Stimulated activated CD8-positive, alpha-beta memory T cell treated with anti-CD3 and anti-CD28 coated beads, Interleukin-7, amount 100 ng/mL, for 1 hour (primary cell): ENCODE measurements at places on chromosomes 7 and 10.

GRCh38 chr10:111953949-111954348 lies 229.6 kb downstream of the GPAM start:
- DNase-seq: no peak

GRCh38 chr10:22682237-22683139 lies 31.9 kb downstream of the PIP4K2A start:
- no peak for DNase-seq

GRCh38 chr10:58348571-58349033 lies 13.8 kb downstream of the UBE2D1 start:
- no peak for DNase-seq

GRCh38 chr7:74070619-74070921 lies 13.0 kb upstream of the LIMK1 start:
- no peak for DNase-seq

DNA sequence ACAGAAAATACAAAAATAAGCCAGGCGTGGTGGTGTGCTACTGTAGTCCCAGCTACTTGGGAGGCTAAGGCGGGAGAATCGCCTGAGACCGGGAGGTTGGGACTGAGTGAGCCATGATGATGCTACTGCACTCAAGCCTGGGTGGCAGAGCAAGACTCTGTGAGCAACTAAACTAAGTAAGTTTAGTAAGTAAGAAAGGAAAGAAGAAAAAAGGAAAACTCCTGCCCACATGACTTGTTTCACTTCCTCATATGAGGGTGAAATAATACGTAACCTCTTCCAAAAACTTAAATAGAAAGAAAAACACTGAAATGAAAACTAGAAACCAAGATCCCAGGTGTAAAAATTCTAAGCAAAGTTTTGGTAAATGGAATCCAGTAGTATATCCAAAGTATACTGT lies 79.6 kb downstream of the LARP4B start:
- DNase-seq: no peak

GRCh38 chr7:96319439-96319838 lies 2.5 kb downstream of the SLC25A13 start:
- no peak for DNase-seq

GRCh38 chr7:121160150-121161008 lies 168.4 kb upstream of the WNT16 start:
- no peak for DNase-seq

DNA sequence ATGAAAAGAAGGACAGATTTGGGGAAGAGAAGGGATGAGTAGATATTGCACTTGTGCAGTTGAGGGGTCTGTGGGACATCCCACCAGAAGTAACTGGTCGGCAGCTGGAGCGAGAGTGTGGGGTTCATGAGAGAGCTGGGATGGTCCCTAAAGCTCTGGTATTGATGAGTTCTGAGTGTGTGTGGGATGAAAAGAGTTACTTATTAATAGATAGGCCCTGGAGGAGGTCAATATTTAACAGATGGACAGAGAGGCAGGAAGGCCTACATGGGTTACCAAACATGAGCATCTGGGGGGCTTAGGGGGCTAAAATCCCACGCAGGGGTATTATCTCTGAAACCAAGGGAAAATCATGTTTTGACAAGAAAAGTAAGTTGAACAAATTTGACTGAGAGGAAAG lies 95.7 kb upstream of the SFMBT2 start:
- no peak for DNase-seq

DNA sequence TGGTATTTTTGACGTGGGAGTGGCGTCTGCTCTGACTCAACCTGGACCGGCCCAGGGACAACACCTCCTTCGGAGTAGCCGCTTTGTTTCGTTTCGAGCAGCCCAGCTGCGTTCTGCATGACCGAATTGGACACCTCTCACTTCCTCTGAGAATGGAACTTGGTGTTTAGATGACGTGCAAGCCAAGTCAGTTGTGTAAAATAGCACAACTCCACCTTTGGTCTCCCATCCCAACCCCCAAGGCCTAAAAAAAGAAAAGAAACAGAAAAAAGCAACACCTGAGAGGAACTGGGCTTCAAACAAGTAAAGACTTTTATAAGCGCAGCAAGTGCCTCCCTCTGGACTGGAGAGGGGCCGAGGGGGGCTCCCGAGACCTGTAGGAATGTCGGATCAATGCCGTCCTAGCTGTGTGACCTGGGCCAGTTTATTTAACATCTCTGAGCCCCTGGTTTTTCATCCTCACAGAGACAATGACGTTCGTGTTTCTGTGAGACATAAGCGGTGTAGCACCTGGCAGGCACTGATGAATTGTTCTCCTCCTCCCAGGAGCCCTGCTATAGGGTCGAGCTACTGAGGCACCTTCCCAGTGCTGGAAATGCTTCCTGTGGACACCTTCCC lies 52.0 kb upstream of the SMNDC1 start:
- DNase-seq: no peak

- DNase-seq: no peak
Observed at GRCh38 chr7:85392326-85392725, 205.5 kb upstream of the SEMA3D start.

GRCh38 chr10:129945526-129945925 lies 18.5 kb downstream of the EBF3 start:
- no peak for DNase-seq

GRCh38 chr10:21526860-21527597 lies 1.5 kb upstream of the SKIDA1 start:
- no peak for DNase-seq

DNA sequence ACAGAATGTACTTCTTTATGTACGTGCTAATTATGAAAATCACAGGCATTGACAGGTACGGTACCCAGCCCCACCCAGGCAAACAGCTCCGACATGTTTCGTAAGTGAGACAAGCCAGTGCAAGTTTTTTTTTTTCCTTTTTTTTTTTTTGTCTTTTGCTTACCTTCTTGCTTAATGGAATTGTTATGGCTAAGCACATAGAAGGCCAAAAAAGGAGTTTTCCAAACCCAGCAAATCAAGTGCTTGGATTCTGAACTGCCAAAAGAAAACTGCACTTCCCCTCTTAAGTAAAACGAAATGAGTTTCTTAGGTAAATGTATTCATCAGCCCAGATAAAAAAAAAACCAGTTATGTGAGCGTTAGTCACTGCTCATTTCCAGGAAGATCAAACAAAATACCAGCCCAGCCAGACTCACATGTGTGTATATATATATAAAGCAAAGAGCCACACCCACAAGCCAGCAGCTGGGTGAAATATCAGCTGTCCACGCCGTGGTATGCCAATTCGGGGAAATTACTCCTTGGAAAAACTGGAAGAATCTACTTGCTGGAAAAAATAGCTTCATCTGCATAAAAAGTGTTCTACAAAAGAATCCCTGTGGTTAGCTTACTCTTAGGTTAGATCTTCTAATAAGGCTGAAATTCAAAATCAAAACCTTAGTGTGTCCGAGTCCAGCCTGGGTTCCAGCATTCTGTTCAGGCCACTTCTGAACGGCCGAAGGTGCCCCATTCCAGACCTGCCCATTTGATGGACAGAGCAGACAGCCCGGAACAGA lies 8.0 kb downstream of the KLF6 start:
- DNase-seq: no peak

GRCh38 chr10:18179891-18180290 lies 39.7 kb downstream of the CACNB2 start:
- DNase-seq: no peak

DNA sequence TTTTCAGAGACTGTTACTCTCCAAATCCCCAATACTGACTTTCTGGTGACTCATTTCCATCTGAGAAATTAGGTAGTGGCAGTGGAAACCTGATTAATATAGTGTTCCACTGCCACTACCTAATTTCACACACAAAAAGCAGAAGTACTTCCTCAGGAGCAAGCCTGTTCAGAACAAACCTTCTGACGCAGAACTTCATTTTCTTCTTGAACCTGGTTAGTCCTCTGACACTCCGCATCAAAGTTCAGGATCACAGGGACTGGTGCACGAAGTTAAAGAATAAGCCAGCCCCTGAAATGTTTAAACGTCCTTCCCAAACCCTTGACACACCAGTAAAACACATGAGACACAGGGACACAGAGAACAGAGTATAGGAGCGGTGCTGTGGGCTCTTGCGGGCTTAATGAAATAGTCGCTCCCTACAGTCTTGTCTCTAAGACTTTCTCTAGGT lies 4.4 kb downstream of the WDR91 start:
- no peak for DNase-seq

- DNase-seq: no peak
Observed at GRCh38 chr10:7571981-7572380, 94.8 kb downstream of the ITIH5 start.
